Thymus (tissue), 14 donors: ENCODE measurements at places on chromosomes 12 and 14.

- no peak for DNase-seq
Measured at GRCh38 chr14:73809391-73809790, 42.2 kb upstream of the PTGR2 start.

GRCh38 chr12:46389031-46389616, 16.6 kb upstream of the SLC38A2 start:
- DNase-seq = no peak

DNA sequence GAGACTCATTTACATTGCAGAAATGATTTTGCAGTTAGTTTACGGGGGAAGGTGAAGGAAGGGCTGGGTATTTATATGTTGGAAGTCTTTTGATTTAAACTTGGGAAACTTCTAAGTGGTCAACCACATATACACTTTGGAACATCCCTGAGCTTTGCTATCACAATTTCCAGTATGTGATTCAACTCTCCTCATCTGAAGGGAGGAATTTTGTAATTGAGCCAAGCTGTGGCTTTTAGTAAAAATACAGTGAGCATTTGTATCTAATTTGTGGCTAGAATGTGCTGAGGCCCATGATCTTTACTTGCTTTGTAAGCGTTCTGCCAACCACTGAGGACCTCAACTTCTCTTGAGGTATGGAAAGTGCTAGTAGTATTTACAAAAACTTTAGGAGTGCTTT, 235.0 kb upstream of the PDZRN4 start:
- DNase-seq = no peak

DNA sequence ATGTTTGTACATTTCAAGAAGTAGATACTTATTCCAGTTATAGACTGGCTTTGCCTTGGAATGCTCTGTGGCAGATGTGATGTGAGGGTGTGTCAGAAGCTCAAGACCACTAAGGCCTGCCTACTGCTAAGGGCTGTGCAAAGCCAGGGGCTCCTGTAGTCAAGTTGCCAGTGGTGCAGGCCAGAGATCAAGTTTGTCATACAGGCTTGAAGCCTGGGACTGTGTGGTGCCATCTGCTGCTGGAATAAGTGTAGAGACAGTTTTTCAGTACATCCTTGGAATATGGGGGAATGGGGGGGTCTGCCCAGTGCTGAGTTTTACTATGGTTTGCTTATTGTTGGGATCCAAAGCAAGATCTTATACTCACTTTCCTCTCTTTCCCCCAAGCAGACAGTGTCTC, 649.9 kb upstream of the FOXG1 start:
- DNase-seq = no peak

- DNase-seq = no peak
Measured at GRCh38 chr12:130331146-130331545, 6.5 kb upstream of the PIWIL1 start.

GRCh38 chr12:23662966-23663365, 286.5 kb downstream of the SOX5 start:
- DNase-seq = no peak

GRCh38 chr12:25069224-25069623, 120.3 kb upstream of the BCAT1 start:
- no peak for DNase-seq

DNA sequence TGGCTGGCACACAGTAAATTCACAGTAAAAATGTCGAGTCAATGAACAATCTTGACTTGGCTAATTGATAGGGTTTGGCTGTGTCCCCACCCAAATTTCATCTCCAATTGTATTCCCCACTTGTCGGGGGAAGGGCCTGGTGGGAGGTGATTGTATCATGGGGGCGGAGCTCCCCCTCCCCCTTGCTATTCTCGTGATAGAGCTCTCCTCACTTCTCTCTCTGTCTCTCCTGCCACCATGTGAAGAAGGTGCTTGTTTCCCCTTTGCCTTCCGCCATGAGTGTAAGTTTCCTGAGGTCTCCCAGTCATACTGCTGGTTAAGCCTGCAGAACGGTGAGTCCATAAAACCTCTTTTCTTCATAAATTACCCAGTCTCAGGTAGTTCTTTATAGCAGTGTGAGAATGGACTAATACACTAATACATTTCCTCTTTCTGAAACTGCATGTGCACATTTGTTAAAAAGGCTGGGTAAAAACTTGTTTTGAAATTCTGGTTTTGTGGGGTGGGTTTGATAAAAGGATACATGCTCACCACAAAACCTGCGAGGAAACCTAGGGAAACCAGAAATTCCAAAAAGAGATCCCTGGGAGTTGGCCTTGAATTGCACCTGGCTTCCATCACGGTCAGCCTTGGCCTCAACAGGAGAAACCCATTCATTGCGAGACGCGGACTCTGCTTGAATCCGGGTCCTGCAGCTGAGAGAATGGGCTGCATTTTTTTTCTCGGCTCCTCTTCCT, 16.2 kb upstream of the MYL2 start:
- no peak for DNase-seq

DNA sequence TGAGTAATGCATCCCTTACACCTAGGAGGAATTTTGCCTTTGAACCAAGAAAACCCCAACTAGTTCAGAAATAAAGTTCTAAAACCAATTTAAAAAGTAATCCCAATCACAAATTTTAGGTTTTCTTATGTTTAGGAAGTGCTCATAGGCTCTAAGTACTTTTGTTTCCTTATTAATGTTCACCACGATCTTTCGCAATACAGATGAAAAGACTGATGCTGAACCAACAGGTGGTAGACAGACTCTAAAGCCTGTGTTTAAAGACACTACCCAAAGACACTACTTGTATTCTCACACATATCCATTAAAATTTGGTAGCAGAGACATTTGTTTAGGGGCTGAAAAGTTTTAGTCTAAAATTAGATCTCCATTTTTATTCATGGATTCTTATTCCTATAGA, 10.6 kb upstream of the PHLDA1 start:
- DNase-seq = no peak

DNA sequence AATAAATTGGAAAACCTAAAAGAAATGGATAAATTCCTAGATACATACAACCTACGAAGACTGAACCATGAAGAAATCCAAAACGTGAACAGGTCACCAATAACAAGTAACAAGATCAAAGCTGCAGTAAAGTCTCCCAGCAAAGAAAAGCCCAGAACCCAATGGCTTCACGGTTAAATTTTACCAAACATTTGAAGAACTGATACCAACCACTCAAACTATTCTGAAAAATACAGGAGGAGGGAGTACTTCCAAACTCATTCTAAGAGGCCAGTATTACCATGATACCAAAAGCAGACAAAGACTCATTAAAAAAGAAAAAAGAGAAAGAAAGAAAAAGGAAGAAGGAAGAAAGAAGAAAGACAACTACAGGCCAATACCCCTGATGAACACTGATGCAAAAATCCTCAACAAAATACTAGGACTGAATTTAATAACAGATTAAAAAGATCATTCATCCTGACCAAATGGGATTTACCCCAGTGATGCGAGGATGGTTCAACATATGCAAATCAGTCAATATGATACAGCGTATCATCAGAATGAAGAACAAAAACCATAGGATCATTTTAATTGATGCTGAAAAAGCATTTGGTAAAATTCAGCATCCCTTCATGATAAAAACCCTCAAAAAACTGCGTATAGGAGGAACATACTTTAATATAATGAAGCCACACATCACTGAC, 26.9 kb upstream of the CCDC88C start:
- DNase-seq = no peak

- DNase-seq = no peak
Measured at GRCh38 chr12:68932961-68933893, at the start of gene CPM. TSS of gene CPM (minus strand) at chr12:68933171. CDS start at chr12:68932837, 334 bp downstream.

DNA sequence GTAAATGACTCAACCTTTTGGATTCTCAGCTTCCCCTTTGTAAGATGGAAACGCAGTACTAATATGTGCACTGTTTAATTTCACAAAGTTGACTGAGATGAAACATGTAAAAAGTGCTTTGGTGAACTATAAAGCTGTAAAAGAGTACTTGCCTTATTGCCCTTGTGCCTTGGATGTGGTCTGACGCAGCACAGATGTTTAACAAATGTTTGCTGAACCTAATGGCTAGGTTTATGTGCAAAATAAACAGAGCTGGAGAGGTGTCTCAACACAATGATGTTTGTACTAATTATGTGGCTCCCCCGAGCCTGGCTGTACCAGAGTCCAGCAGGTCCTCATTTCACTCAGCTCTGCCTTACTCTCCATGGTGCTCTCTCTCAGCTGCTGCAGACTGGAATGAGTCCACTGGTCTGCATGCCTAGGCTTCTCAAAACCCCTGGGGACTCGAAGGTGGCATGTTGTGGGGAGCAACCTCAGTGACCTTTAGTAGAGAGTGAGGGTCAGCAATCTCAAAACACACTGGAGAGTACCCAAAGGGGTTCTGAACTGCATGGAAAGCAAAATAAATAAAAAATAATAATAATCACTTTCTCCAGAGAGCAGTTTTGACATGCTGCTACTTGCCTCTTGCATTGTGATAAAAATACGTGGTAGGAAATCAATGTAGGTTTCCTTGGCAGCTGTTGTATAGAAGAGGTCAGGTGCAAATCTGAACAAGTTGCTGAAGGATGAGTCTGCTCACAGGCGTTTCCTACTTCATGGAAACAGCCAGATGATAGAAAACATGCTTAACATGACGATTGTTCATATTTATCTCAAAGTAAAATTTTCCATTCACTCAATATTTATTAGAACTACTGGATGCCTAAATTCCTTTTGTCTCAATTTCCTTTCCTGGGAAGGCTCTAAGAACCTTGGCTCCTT, 8.5 kb upstream of the AMIGO2 start:
- DNase-seq = no peak
